ENCODE measurements at places on chromosomes 7 and 10.

DNA sequence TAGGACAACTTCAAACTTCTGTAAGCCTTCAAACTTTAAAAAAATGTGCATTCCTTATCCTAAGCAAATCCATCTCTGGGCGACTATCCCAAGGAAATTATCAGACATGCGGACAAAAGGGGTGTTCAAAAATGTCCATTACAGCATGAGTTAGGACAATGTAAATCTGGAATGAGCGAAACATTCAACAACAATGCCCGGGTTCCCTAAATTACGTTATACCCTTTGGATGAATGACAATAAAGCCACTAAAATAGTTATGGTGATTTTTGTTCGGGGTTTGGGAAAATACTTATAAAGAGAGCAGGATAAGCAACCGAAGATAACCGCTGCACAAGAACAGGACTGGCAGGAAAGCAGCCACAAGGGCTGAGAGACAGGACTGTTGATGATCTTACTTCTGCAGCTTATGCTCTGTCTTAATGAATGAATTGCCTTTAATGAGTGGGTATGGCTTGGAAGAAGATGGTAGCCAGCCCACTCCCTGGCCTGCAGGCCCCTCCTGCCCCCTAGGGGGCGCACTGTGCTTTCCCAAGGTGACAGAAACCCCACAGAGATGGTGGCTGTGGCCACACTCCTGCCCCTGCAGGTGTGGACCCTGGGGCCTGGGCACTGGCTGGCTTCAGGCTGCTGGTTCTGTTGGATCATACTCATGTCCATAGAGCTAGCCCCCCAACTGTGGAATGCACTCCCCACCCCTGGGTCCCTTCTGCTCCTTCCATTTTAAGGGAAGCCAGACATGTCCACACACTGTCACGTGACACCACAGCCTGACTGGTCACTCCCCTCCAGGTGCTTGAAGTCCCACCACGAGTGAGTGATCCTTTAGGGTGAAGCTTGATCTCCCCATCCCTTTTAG, 45.0 kb downstream of the ZCCHC24 start:
- peak; percentile 14 for DNase-seq

DNA sequence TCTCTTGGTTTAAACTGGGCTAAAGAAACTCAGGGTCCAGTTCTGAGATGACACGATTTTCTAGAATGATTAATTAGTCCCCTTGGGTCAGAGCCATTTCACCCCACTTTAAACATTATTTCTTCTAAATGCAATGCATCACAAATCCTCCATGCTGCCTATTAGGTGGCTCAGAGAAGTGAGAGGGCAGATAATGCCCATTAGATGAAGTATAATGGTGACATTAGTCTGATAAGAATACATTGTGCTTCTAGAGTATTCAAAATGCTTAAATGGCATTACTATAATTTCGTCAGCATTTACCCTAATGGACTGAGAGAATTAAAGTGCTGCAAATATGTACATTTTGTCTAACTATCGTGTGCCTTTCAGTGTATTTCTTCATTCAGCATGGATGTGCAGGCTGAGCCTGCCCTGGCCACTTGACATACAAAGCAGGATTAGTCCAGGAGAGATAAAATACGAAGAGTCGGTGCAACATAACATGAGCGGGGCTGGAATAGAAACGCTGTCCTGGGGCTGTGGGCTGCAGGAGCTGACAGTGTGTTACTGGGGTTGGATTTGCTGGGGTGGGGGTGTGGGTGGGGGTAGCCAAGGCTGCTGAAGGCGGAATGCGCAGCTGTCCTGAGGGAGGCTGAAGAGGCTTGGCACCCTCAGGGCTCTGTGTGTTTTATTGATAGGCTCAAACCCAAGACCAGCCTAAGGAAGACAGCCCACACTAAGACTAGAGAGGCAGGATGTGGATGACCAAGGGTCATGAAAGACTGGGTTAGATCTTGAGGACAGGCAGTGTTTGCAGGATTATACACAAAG, 52.8 kb upstream of the KLF6 start:
- no peak for DNase-seq

GRCh38 chr7:41574377-41574776, 128.5 kb downstream of the INHBA start:
- no peak for DNase-seq

- no peak for DNase-seq
Measured at GRCh38 chr7:14403587-14403986, 414.1 kb upstream of the ETV1 start.

DNA sequence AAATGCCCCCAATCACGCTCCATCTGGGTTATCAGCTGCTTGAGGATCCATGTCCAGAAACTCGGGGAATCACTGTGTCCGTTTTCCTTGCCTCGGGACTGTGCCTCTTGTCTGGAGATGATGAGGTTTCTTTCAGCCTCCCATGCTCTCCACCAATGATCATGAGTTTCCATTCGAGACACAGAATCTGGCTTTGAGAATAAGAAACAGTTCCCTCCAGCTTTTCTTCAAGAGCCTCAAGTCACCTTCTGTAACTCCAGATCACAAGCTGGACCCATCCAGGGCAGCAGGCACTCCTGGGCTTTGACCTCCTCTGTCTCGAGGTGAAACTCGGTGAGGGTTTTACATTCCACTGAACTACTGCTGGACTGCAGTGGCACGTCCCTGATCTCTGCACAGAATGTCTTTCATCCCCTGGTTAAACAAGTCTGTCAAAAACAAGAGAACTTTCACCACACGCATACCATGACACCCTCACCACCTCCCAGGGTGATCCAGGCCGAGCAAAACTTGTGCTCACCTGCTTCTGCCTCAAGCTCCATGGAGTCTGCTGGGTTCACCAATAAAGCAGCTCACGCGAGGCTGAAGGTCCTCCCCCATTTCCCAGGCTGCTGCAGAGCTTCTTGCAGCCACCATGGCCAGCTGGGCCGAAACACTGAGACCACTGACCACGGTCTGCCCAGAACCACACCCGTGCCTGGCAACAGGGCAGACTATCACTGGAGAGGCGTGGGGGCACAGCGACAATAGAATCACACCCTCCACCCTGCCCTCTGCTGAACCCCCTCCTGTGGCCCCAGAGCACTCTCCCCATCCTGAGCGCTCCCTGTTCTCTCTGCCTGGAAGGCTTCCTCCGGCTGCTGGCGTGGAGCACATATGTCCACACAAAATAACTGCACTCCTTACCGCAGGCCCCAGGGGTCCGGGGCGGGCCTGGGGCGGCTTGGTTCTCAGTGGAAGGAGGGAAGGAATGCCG, 25.1 kb downstream of the MAT1A start:
- DNase-seq = no peak

- DNase-seq = no peak
Measured at GRCh38 chr7:2233926-2234325, 1.2 kb upstream of the MAD1L1 start.

DNA sequence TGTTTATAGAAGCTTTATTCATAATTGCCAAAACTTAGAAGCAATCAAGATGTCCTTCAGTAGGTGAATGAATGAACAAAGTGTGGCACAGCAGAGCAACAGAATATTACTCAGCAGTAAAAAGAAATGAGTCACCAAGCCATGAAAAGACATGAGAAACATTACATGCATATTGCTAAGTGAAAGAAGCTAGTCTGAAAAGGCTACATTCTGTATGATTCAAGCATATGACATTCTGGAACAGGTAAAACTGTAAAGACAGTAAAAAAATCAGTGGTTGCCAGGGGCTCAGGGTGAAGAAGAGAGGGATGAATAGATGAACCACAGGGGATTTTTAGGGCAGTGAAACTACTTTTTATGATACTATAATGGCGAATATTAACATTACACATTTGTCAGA, 80.9 kb upstream of the APBB1IP start:
- DNase-seq = no peak

All from stimulated activated CD8-positive, alpha-beta memory T cell treated with anti-CD3 and anti-CD28 coated beads, Interleukin-4, amount 100 ng/mL, for 4 hours (primary cell).